Melanocyte of skin (primary cell): ENCODE measurements at places on chromosomes 6 and 20. TPM values are rescaled to one million over a fixed set of nuclear protein-coding genes. Genes with fewer than 3 reads are reported as not detected.

The LPIN3 gene
- 11.4 and 13.4 TPM in 2 replicates for total RNA-seq

The CLDN20 gene
- 0.33 TPM in 1 of 2 replicates, not detected in the other for total RNA-seq

The IYD gene
- not detected in 2 replicates for total RNA-seq

The SLC22A2 gene
- total RNA-seq = not detected in 2 replicates

The BACH2 gene
- total RNA-seq = 2.1 and 4.0 TPM in 2 replicates

The GNAS-AS1 gene
- total RNA-seq = under 0.01 and 0.73 TPM in 2 replicates

The HSF2 gene
- 29.0 and 30.2 TPM in 2 replicates for total RNA-seq

The CST3 gene
- 95.9 and 102 TPM in 2 replicates for total RNA-seq

The KIAA1755 gene
- total RNA-seq = 1.7 and 5.5 TPM in 2 replicates

The PNISR gene
- 48.0 and 79.0 TPM in 2 replicates for total RNA-seq

The ELOVL4 gene
- total RNA-seq = 4.8 and 8.4 TPM in 2 replicates

The SYCP2 gene
- total RNA-seq = 0.33 and 0.93 TPM in 2 replicates

The C20orf141 gene
- total RNA-seq = not detected in 2 replicates

The HLA-DQA1 gene
- under 0.01 TPM in 1 of 2 replicates, not detected in the other for total RNA-seq

The ENPP3 gene
- total RNA-seq = 1.1 and 1.4 TPM in 2 replicates
